ENCODE measurements at places on chromosomes 1 and 21. TPM values are rescaled to one million over a fixed set of nuclear protein-coding genes. Genes with fewer than 3 reads are reported as not detected.

DNA sequence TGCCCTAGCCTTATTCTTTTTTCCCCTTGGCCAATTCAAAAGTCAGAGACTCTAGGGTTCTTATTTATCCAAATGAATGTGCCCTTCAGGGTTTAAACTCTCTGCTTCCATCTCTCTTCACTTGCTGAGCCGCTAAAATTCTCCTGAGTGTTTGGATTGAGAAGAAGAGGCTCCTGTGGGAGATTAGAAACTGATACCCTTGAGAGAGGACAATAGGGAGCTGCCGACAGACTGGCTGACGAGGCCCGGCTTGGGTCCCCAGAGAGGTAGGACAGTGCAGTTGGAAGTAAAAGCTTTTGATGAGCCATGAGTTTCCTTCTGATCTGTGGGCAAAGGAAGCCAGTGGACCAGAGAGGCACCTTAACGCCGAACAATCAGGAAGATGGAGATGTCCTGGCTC is 41.3 kb upstream of the UBE2U start:
- no peaks in the 10 kb centered on the region for H3K27me3 ChIP-seq
- peaks cover 15% of the 10 kb centered on the region for H3K4me1 ChIP-seq
- no peaks in the 10 kb centered on the region for H3K36me3 ChIP-seq
- DNase-seq = no peak
- no peak overlapping the region for H3K4me3 ChIP-seq

DNA sequence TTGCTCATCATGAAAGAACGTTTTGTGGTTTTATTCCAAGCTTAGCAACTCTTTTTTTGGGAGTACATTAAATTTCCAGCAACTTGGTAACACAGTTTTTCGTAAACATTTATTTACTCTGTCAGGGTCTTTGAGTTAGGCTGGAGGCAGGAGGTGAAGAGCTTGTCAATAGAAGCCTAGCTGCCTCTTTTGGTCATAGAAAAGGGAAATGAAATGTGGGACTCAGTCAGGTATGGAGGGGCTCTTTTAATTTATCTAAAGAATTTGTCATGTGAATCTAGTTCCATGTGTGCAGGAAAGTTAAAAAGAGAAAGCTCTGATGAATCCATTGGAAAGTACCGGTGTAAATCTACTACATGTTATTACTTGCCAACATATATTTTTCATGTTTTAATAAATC is 45.9 kb upstream of the PRMT6 start:
- H3K4me3 ChIP-seq = no peak overlapping the region
- H3K27me3 ChIP-seq = no peaks in the 10 kb centered on the region
- no peak overlapping the region for H3K27ac ChIP-seq
- DNase-seq = no peak

The FBXO28 gene
- total RNA-seq = 29.0 TPM

- peaks cover 5% of the 10 kb centered on the region for H3K27me3 ChIP-seq
- no peaks in the 10 kb centered on the region for H3K36me3 ChIP-seq
- DNase-seq = no peak
Observed at GRCh38 chr1:112027696-112028095, 38.2 kb upstream of the KCND3 start.

GRCh38 chr1:54312796-54313316 is 93.3 kb downstream of the SSBP3 start:
- H3K4me3 ChIP-seq = no peak overlapping the region
- no peaks in the 10 kb centered on the region for H3K36me3 ChIP-seq

The TPRG1L gene
- total RNA-seq = 55.3 TPM

DNA sequence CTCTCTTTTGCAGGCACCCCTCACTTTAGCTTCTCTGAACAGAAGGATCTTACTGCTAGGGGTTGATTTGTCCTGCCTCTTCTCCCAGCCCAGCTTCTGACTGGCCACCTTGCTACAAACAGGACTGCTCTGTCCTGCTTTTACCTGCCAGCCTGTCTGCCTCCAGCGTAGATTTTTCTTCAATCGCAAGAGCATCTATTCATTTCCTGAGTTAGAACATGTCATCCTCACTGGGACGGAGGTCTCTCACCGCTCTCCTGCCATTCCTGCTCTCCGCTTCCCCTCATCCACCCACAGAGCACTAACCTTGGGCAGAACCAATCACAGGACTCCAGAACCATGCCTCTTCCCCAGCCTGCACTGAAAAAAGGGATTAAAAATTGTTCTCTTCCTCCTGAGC is 3.5 kb upstream of the ATP1B1 start:
- peaks cover 35% of the 10 kb centered on the region for H3K4me1 ChIP-seq
- H3K27me3 ChIP-seq = no peaks in the 10 kb centered on the region
- no peak overlapping the region for H3K4me3 ChIP-seq
- no peak for DNase-seq
- H3K27ac ChIP-seq = peak overlapping the region; percentile 66

DNA sequence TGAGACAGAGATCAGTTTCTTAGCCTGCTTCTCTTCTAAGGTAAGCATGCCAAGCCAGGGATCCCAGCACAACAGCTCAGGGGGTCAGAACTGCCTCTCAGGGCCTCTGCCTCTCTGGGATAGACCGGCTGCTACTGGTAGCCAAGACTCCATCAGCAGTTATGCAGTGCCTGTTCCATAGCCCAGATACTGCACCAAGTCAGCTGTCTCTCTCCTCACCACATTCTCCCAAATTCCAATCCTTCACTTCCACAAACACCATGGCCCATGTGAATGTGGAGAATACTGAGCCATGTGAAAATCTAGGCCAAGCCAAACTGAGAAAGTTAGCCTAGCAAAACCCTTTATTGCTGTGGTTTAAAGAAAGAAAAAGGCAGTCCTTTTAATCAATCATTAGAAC is 37.5 kb downstream of the CDC42BPA start:
- H3K27ac ChIP-seq = no peak overlapping the region
- no peak for DNase-seq
- H3K36me3 ChIP-seq = no peaks in the 10 kb centered on the region
- no peak overlapping the region for H3K4me3 ChIP-seq
- H3K4me1 ChIP-seq = no peaks in the 10 kb centered on the region

GRCh38 chr1:207962716-207963426 is 51.9 kb upstream of the CD34 start:
- peak; percentile 90 for DNase-seq
- peak overlapping the region; percentile 71 for H3K4me3 ChIP-seq
- no peaks in the 10 kb centered on the region for H3K36me3 ChIP-seq
- H3K4me1 ChIP-seq = peaks cover 46% of the 10 kb centered on the region

The CHML gene
- total RNA-seq = 8.2 TPM

The AMPD1 gene
- not detected for total RNA-seq

GRCh38 chr1:173043253-173043652 is 7.5 kb downstream of the TNFSF18 start:
- DNase-seq = no peak
- no peak overlapping the region for H3K27ac ChIP-seq
- H3K36me3 ChIP-seq = no peaks in the 10 kb centered on the region
- H3K4me1 ChIP-seq = no peaks in the 10 kb centered on the region

DNA sequence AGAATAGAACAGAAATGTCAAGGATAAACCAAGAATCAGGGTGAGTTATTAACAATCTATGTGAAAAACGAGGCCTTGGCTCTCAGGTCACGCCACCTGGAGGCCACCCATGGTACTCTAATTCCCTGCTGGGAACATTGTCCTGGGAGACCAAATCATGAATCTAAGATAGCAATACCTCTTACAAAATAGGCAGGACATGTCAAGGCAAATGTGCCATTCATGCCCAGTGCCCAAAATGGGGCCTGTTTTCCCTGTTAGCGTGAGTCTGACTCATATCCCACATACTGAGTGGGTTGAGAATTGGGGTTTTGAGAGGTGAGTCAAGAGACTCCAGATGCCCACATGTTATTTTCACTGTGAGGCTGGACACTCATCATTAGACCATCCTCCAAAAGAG is 380.8 kb downstream of the HHIPL2 start:
- H3K4me1 ChIP-seq = no peaks in the 10 kb centered on the region
- no peak overlapping the region for H3K27ac ChIP-seq
- H3K36me3 ChIP-seq = no peaks in the 10 kb centered on the region
- no peaks in the 10 kb centered on the region for H3K27me3 ChIP-seq
- no peak overlapping the region for H3K4me3 ChIP-seq
- DNase-seq = no peak

DNA sequence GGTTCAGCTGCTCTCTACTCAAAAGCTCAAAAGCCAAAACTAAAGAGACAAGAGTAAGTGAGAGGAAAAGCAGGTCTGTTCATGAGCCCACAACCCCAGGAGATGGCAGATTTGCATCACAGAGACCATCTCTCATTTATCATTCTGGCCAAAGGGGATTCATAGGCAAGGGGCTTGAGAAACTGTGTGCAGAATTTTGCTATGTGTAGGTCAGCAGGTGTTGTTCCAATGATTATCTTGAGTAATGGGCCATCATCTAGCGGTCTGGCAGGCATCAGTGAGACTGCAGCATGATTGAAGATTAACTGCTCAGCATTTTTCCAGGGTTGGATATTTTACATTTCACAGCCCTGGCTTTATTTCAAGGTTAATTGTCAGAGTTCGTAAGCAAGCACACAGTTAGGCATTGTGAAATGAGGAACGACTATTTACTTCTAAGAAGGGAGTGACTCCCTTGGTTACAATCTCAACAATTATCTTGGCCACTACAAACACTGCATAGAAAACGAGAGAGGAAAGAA is 1204.6 kb upstream of the TMPRSS15 start:
- H3K4me3 ChIP-seq = no peak overlapping the region
- no peak overlapping the region for H3K27ac ChIP-seq
- DNase-seq = no peak
- H3K27me3 ChIP-seq = no peaks in the 10 kb centered on the region
- no peaks in the 10 kb centered on the region for H3K4me1 ChIP-seq
- H3K36me3 ChIP-seq = no peaks in the 10 kb centered on the region

DNA sequence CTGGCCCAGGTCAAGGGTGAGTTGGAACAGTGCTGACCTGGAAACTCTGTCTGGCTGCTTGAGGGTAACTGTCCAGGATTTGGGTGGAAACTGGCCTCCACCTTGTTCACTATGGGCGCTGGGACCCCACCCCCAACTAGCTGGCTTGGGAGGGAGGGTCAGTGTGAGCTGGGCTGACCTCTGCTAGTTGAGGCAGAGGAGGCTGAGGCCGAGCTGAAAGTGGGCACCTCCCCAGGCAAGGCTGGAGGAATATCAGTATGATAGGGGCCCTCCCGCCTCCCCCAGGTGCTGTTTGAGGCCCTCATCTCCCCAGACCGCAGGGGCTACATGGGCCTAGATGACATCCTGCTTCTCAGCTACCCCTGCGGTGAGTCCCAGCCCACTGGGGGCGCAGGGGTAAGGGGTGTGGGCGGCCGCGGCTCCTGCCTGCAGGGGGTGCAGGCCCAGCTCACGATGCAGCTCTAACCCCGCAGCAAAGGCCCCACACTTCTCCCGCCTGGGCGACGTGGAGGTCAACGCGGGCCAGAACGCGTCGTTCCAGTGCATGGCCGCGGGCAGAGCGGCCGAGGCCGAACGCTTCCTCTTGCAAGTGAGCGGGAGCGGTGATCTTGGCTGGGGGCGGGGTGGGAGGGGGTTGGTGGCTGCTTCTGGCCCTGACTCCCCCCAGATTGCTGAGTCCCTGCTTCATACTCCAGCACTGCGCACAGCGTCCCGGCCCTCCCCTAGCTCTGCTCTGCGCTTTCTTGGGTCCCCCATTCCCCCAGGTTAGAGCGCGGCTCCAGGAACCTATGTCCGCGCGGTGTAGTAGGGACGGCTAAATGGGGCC is 22.9 kb downstream of the PTPRU start:
- peak overlapping the region; percentile 55 for H3K4me3 ChIP-seq
- H3K4me1 ChIP-seq = peaks cover 23% of the 10 kb centered on the region
- H3K36me3 ChIP-seq = no peaks in the 10 kb centered on the region
- no peak for DNase-seq

- H3K27ac ChIP-seq = peak overlapping the region; percentile 48
- no peak for DNase-seq
- H3K27me3 ChIP-seq = no peaks in the 10 kb centered on the region
Observed at GRCh38 chr1:109924316-109924715, 13.7 kb downstream of the CSF1 start.

The ADORA1 gene
- 0.34 TPM for total RNA-seq

The MATN1 gene
- not detected for total RNA-seq

The CNR2 gene
- total RNA-seq = not detected

DNA sequence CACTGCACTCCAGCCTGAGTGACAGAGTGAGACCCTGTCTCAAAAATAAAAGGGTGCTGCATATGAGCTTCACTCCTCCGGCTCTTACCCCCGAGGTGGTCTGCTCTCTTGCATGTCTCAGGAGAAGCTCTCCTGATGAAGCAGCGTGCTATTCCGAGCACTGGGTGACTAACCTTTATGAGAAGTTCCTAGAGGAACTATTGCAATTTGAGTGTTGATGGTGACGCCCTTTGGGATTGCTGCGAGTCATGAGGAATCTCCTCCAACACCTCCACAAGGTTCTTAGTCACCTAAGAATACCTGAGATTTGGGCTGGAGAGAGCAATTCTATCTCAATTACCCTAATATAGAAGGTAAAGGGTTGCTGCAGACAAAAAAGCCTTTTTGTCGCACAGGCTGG is 40.8 kb upstream of the TINAGL1 start:
- no peaks in the 10 kb centered on the region for H3K27me3 ChIP-seq
- DNase-seq = no peak
- no peak overlapping the region for H3K4me3 ChIP-seq
- no peak overlapping the region for H3K27ac ChIP-seq
- no peaks in the 10 kb centered on the region for H3K36me3 ChIP-seq
- peaks cover 10% of the 10 kb centered on the region for H3K4me1 ChIP-seq

DNA sequence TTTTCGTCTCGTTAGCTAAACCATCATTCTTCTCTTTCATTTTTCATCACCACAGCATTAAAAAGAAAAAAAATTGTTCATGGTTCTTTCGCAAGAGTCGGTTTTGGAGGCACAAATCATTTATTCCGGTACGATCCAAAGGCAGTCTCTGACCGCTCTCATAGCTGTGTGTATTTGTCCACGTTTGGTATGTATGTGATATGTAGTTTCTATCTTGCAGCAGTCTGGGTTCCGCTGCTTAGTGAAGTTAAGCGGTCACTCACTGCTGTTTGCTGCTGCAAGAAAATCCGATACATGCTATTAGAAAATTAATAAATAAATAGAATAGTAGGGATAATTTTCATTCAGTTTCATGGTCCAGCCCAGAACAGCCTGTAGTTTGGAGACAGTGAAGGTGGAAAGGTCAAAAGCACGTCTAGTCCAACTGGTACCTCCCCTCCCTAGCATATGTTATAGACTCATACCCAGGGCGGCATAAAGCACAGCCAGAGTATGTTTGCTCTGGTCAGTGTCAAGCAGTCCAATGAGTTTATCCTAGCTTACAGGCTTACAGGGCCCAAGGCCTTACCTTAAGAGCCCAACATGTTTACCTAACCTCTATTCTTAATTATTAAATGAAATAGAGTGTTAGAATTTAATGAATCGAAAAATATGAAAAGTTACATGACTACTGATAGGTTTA is 2.5 kb downstream of the FMN2 start:
- H3K4me1 ChIP-seq = peaks cover 26% of the 10 kb centered on the region
- H3K36me3 ChIP-seq = no peaks in the 10 kb centered on the region
- no peak overlapping the region for H3K4me3 ChIP-seq
- DNase-seq = no peak
- peaks cover 16% of the 10 kb centered on the region for H3K27me3 ChIP-seq

The DMRTA2 gene
- total RNA-seq = not detected

DNA sequence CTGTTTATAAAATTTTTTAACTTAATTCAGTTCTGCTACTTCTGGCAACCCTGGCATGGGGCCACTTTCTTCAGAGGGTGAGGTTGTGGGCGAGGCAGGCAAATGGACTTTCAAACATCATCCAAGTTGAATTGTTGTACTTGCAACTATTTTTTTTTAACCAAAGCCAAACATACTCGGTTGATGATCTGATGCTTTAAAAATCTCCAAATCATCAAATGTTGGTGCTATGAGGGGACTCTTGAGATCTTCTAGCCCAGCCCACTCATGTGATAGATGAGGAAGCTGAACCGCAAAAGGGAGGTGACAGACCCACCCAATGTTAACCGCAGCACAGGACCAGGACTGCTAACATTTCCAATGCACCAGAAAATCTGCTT is 6.7 kb downstream of the SLC1A7 start:
- no peaks in the 10 kb centered on the region for H3K36me3 ChIP-seq
- no peaks in the 10 kb centered on the region for H3K27me3 ChIP-seq
- H3K4me1 ChIP-seq = peaks cover 6% of the 10 kb centered on the region
- H3K4me3 ChIP-seq = no peak overlapping the region
- H3K27ac ChIP-seq = no peak overlapping the region
